Stimulated activated CD4-positive, alpha-beta T cell treated with anti-CD3 and anti-CD28 coated beads, Interleukin-1b, Interleukin-23, amount 100 ng/mL, for 24 hours (primary cell): ENCODE measurements at places on chromosomes 1 and 21.

DNA sequence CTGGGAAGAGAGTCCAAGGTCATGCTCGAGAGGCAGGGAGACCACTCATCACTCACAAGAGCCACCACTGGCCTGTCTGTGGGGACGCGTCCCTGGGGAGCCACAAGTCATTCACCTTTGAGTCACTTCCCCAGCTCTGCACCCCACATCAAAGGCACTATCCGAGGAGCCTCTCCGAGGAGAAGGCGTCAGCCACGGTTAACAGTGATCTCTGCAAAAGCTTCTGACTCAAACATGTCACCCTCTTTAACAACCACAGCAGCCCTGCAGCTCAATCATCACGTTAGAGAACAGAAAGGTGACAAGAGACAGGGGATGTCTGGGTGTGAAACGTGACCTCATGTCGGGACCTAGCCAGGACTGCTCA is 9.0 kb downstream of the LRRC47 start:
- DNase-seq = no peak

DNA sequence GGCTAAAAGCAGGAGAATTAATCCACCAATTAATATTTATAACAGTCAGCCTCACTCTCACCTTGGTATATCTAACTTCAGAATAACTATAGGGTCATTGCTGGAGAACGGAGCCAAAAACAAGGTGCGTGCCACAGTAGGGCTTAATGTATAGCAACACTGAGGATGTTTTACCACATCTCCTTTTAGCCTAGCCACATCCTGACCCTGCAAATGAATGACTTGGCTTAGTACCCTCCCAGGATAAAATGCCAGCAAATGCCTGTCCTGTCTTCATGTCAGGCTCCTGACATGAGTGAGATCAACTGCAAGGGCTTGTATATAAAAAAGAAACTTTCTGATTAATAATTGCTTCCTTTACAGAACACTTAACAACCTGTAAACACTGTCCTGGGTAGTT is 2.7 kb upstream of the CDC42BPA start:
- DNase-seq = no peak

- no peak for DNase-seq
Measured at GRCh38 chr1:245748240-245748639, 593.5 kb downstream of the KIF26B start.

DNA sequence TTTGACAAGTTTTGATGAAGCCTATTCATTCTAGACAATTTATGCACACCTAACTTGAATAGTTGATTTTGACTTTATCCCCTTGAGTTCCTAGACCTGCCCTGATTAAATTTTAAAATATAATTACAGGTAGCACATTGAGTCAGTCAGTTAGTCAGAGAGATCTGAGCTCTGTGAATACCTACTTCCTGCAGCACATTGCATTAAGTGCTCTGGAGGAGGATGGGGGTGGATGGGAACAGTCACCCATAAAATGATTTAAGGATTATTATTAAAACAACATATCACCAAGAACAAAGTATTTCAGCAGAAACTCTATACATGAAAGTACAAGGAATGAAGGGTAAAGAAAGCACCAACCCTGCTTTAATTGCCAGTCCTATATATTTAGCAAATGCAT is 11.8 kb upstream of the RPF1 start:
- no peak for DNase-seq

GRCh38 chr1:150869683-150870082 is 6.7 kb downstream of the ARNT start:
- no peak for DNase-seq
